ENCODE measurements at places on chromosomes 1 and 21.
A peak's percentile ranks its signal among the peaks of the same experiment; 100 is the strongest.

- DNase-seq: no peak
These were observed 43.0 kb upstream of the EGLN1 start for GRCh38 chr1:231465051-231465450.

DNA sequence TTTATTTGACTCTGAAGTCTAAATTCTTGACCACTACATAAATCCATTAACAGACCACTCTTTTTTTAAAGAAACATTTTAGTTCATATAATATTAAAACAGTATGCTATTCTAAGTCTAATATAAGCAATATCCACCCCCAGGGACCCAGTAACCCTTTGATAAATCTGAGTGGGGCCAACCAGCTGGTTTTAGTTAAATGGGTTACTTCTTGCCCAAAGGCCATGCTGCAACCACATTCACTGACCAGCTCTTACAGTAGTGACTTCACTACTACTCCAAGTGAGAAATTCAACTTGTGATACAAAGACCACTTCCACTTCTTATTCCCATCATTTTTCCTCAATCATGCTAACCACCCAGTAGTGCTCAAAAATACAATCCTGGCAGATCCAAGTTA lies 20.5 kb downstream of the FUBP1 start:
- DNase-seq: no peak

DNA sequence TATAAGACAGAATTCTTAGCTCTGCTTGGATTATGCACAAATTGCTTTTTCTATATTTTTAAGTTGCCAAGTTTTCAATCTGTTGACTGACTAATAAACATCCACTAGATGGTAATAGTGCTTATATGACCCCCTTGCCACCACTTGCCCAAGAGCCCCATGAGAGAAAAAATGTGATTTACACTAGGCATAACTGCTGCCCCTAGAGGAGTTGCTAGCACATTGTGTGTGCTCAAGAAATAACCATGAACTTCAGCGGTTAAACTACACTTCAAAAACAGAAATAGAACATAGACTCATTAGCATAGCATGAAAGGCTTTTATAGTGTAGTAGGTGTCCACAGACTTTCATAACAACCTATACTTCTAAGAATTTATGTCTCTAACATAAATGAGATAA lies 61.4 kb downstream of the BRINP3 start:
- DNase-seq: peak; percentile 4

GRCh38 chr1:75996196-75996595 lies 64.0 kb upstream of the ASB17 start:
- DNase-seq: no peak

- DNase-seq: no peak
These were observed 142.6 kb downstream of the SMYD3 start for GRCh38 chr1:246364415-246364941.

DNA sequence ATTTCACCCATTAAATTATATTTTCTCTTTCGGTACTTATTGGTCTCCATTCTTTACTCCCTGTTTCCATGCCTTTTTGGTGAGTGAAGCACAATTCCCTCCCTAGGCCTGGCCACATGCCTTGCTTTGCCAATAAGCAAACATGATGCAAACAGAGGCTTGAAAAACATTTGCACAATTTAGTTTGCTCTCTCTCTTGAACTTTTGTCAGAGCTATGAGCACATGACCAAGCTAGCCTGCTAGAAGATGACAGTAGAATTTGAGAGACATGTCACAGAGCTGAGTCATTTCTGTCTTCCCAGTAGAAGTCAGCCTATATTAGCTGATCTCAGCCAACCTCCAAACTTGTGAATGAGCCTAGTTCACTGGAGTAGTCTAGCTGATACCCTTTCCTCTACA lies 24.6 kb downstream of the ANGPTL3 start:
- no peak for DNase-seq

DNA sequence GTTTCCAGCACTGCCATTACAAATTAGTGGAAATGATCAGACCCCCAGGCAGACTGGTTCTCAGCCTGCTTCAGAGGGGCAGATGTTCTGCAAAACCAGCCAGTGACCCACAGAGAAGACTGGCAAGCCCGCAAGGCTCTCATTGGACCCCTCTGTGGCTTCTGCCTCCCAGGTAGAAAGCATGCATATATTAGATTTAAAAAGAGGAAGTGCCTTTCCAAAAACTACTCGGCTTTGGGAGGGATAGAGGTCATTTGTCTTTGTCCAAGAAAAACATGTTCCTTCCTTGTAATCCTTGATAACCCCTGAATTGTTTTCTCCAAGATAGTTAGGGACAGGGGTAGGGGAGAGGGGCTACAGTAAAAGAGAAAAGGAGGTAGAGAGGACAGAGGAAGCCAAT lies 11.8 kb downstream of the HIVEP3 start:
- no peak for DNase-seq

DNA sequence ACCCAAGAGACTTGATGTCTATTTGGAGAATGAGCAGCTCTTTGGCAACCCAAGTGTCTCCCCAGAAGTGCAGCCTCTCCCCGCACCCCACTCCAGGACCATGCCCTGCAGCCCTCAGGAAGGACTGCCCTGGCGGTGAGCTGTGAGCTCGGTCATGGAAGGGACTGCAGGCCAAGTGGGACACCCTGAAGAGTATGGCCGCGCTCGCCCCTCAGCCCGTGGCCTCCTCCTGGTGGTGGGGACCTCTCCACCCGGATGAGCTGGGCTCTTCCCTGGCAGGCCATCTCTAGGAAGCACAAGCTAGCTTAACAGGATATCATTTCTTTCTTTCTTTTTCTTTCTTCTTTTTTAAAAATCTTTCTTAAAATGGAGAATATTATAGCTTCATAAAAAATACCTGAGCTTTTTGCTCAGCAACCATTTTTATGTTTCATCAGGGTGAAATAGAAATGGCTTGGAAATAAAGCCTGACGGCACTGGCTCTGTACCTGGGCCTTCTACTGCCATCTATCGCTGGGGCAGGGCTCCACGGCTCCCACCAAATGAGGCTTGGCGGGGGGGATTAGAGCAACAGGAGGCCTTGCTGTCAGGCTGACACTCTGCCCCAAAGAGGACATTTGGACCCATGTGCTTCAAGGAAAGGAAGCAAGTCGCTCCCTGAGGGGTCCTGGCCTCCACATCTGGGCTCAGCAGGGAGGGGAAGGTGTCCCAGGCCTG lies 296.2 kb upstream of the VAMP3 start:
- no peak for DNase-seq

DNA sequence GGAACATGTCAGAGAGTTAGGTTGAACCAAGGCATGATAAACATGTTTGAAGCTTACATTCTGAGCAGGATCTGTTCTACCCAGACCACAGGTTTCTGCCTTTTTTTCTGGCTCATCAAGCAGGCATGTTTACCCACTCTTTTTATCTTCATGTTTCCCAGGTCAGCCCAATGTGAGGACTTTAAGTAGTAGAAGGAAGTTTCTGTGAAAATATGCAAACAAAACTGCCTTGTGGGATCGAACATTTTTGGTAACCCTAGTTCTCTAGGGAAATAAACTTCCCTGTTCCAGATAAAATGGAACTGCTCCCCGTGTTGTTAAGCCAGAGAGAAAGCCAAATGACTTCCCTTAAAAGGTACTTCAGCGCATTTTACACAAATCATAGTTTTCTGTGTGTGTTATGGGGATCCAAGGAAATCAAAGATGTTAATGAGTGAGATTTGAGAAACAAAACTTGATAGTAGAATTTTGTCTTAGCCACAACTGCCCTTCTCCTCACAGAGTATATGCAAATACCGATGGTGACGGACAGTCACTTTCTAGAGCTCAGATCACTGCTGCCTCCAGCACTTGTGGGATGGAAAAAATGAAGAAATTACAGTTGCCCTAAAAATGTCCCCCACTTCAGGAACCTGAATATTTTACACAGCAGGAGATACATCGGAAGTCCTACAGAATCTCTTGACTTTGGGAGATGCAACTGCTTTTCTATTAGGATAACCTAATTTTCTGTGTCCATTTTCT lies 765 bp upstream of the HIPK1 start:
- no peak for DNase-seq

DNA sequence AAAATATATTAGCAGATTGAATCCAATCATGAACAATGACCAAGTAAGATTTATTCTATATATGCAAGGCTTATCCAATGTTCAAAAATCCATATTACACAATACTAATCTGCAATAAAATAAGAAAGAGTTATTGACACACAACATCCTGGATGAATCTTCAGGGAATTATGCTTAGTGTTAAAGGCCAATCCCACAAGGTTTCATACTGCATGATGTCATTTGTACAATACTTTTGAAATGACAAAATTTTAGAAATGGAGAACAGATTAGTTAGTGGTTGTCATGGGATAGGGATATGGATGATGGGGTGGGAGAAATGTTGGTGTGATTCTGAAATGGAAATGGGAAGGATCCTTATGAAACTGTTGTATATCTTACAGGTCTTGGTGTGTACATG lies 425.7 kb downstream of the SIPA1L2 start:
- DNase-seq: no peak

Measured in cardiac muscle cell (in vitro differentiated cells and primary cell).